ENCODE measurements at places on chromosomes 16 and 17. TPM values are rescaled to one million over a fixed set of nuclear protein-coding genes. Genes with fewer than 3 reads are reported as not detected.

PRR35 gene
- not detected for total RNA-seq

SENP3 gene
- total RNA-seq, result 60.7 TPM

NXPH3 gene
- total RNA-seq, result 11.5 TPM

PRR29 gene
- 2.8 TPM for total RNA-seq

HES7 gene
- total RNA-seq, result 0.61 TPM

NUP85 gene
- total RNA-seq, result 32.0 TPM

NEK8 gene
- 1.2 TPM for total RNA-seq

KRT9 gene
- total RNA-seq, result not detected

RAC3 gene
- 8.4 TPM for total RNA-seq

CDH16 gene
- total RNA-seq, result 12.6 TPM

CLEC19A gene
- not detected for total RNA-seq

TP53TG3C gene
- not detected for total RNA-seq

- H3K36me3 ChIP-seq, result no peaks in the 10 kb centered on the region
- no peak overlapping the region for H3K27ac ChIP-seq
- DNase-seq, result no peak
- H3K4me3 ChIP-seq, result peak overlapping the region; percentile 53
Observed at GRCh38 chr17:8746501-8747236, 2.0 kb upstream of the CCDC42 start.

GRCh38 chr16:25959221-25959620, 267.5 kb downstream of the HS3ST4 start:
- no peaks in the 10 kb centered on the region for H3K4me1 ChIP-seq
- DNase-seq, result no peak
- no peaks in the 10 kb centered on the region for H3K36me3 ChIP-seq
- H3K27me3 ChIP-seq, result no peaks in the 10 kb centered on the region
- H3K4me3 ChIP-seq, result no peak overlapping the region
- H3K27ac ChIP-seq, result no peak overlapping the region

DNA sequence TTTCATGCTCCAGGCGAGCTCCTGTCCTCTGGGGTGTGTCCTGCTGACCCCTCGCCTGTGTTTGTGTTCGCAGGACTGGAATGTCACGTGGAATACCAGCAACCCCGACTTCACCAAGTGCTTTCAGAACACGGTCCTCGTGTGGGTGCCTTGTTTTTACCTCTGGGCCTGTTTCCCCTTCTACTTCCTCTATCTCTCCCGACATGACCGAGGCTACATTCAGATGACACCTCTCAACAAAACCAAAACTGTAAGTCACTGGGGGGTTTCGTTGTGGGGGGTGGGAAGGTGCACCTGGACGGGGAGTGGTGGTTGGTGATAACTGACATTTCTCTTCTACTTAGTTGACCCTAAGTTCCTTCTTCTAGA, 58.3 kb downstream of the ABCC1 start:
- no peak overlapping the region for H3K27ac ChIP-seq
- no peaks in the 10 kb centered on the region for H3K4me1 ChIP-seq
- H3K4me3 ChIP-seq, result no peak overlapping the region
- DNase-seq, result no peak
- no peaks in the 10 kb centered on the region for H3K27me3 ChIP-seq

DNA sequence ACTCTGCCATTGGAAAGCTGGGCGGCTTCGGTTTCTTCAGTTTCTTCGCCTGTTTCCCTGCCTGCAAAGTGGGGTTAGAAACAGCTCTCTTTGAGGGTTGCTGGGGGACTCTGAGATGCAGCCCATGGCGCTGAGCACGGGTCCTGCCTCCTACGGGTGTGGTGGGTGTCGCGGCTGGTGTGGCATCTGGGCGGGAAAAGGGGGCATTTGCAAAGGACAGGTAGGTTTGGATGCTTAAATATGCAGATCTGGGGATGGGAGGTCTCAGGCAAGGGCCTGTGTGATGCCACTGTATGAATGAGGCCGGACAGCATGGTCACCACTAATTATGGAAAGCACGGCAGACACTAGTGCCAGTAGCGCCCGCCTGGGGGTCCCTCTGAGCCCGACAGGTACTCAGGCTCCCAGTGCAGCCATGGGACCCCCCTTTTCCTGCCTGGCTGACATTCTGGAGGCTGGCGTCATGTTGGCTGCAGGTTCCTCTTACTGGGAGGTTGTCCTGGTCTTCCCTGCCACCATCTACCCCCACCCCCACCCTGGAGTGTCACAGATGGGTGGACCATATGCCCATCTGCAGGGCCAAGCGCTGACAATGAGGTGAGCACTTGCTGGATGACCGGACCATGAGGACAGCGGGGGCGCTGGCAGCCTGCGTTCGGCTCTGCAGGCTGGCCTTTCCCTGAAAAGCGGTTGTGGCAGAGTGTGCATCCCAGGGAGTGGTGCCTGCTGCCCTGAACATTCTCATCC, 237.7 kb downstream of the SEC14L1 start:
- no peaks in the 10 kb centered on the region for H3K27me3 ChIP-seq
- peaks cover 6% of the 10 kb centered on the region for H3K4me1 ChIP-seq
- no peaks in the 10 kb centered on the region for H3K36me3 ChIP-seq
- H3K27ac ChIP-seq, result peak overlapping the region; percentile 98
- H3K4me3 ChIP-seq, result no peak overlapping the region
- DNase-seq, result no peak

DNA sequence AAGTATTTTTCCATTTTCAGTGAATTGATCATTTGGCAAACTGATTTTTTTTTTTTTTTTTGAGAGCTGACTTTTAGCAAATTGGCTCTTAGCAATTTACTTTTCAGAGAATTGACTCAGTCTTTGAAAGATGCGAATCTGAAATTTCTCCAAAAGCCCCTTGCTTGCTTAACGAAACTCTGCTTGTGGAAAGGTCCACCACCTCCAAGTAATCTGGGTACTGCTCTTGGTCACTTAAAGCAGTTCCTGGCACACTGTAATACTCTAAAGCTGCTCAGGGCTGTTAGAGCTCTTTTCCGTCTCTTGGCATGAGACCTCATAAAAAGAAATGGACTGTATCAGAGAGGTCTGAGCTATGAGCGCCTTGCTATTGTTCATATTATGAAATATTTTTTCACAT, 2.9 kb downstream of the GSDMB start:
- H3K27me3 ChIP-seq, result no peaks in the 10 kb centered on the region
- no peak for DNase-seq
- H3K4me1 ChIP-seq, result no peaks in the 10 kb centered on the region
- no peaks in the 10 kb centered on the region for H3K36me3 ChIP-seq
- no peak overlapping the region for H3K27ac ChIP-seq
- H3K4me3 ChIP-seq, result no peak overlapping the region

DNA sequence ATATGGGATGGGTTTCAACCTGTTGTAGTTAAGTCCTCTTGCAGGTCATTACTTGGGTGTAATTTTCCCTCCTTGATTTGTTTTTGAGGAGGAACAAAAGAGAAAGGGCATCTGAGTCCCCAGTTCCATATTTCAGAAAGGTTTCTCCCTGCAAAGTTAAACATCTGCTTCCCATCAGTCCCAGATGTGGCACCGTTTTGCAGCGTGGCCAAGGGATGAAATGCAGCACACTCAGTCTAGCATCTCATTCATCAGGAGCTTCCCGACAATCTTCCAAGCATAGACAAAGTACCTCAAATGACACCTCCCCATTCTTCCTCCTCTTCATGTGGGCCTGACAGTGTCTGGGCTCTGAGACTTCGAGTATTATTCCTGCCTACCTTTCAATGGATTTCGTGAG, 363.7 kb upstream of the SOX9 start:
- no peak overlapping the region for H3K4me3 ChIP-seq
- no peak overlapping the region for H3K27ac ChIP-seq
- H3K4me1 ChIP-seq, result no peaks in the 10 kb centered on the region
- DNase-seq, result no peak
- no peaks in the 10 kb centered on the region for H3K27me3 ChIP-seq

GRCh38 chr16:65136681-65137080, 14.8 kb upstream of the CDH11 start:
- no peaks in the 10 kb centered on the region for H3K36me3 ChIP-seq
- H3K4me1 ChIP-seq, result no peaks in the 10 kb centered on the region
- H3K27me3 ChIP-seq, result no peaks in the 10 kb centered on the region
- no peak overlapping the region for H3K4me3 ChIP-seq
- DNase-seq, result no peak

- H3K4me3 ChIP-seq, result no peak overlapping the region
- no peak for DNase-seq
- H3K4me1 ChIP-seq, result no peaks in the 10 kb centered on the region
- no peaks in the 10 kb centered on the region for H3K36me3 ChIP-seq
- H3K27me3 ChIP-seq, result no peaks in the 10 kb centered on the region
Observed at GRCh38 chr16:4124535-4125294, 8.5 kb upstream of the ADCY9 start.

DNA sequence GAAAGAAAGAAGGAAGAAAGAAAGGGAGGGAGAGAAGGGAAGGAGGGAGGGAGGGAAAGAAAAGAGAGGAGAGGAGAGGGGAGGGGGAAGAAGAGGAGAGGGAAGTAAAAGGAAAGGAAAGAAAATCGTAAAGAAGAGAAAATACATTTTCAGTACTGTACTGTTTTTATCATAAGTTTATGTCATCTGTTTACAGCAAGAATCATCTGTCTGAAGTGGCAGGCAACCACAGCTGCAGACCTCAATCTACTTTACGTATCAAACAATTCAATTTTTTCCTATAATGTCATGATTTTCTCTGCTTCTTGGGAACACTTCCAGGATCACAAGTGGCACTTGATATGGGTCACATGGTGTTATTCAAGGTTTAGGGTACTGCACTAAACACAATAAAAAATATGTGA, 58.3 kb downstream of the USP32 start:
- no peaks in the 10 kb centered on the region for H3K36me3 ChIP-seq
- no peak for DNase-seq
- no peaks in the 10 kb centered on the region for H3K4me1 ChIP-seq

- DNase-seq, result no peak
- no peaks in the 10 kb centered on the region for H3K36me3 ChIP-seq
- H3K27ac ChIP-seq, result no peak overlapping the region
- H3K27me3 ChIP-seq, result no peaks in the 10 kb centered on the region
- no peaks in the 10 kb centered on the region for H3K4me1 ChIP-seq
- no peak overlapping the region for H3K4me3 ChIP-seq
Observed at GRCh38 chr17:31853911-31854470, 5.1 kb downstream of the COPRS start.

- H3K4me3 ChIP-seq, result no peak overlapping the region
- no peaks in the 10 kb centered on the region for H3K4me1 ChIP-seq
- H3K27ac ChIP-seq, result no peak overlapping the region
- no peaks in the 10 kb centered on the region for H3K27me3 ChIP-seq
- DNase-seq, result no peak
Observed at GRCh38 chr17:78655251-78655940, 78.2 kb upstream of the DNAH17 start.

DNA sequence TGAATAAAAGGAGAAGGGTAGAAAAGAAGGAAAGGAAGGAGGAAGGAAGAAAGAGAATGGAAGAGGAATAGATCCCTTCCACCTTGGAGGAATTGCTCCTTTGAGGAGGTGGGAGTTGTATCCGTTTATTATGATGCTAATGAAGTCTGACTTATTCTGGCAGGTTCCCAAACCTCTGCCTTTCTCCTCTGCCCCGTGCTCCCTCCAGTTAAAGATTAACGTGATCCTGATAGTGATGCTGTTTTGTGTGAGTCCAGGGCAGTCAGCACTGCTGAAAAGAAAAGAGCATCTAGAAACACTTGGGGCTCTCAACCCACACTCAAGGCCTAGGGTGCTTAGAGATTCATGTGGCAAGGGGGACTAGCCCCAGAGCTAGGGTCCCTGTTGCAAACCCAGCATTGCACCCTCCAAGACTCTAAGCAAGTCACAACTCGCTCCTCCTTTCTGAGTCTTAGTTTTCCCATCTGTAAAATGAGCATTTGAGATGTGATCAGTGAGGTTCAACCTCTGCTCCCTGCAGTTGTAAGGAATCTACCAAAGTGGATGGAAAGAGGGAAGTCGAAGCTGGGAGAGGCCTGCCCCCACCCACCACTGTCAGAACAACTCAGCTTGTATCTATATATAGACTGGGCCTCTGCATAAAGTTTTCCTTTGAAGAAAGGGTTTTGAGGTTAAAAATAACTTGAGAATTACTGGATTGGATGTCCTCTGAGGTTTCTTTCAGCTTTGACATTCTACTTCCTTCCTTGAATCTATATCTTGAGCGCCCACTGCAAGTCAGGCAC, 46.9 kb upstream of the TMEM132E start:
- no peaks in the 10 kb centered on the region for H3K27me3 ChIP-seq
- no peak overlapping the region for H3K4me3 ChIP-seq
- no peak overlapping the region for H3K27ac ChIP-seq
- H3K4me1 ChIP-seq, result no peaks in the 10 kb centered on the region
- no peak for DNase-seq
- H3K36me3 ChIP-seq, result no peaks in the 10 kb centered on the region

GRCh38 chr16:88968589-88969280, 8.3 kb downstream of the CBFA2T3 start:
- DNase-seq, result no peak
- H3K27me3 ChIP-seq, result no peaks in the 10 kb centered on the region

GRCh38 chr17:61464130-61464842, 12.1 kb downstream of the TBX4 start:
- no peak overlapping the region for H3K4me3 ChIP-seq
- H3K27me3 ChIP-seq, result peaks cover 12% of the 10 kb centered on the region
- no peaks in the 10 kb centered on the region for H3K36me3 ChIP-seq
- DNase-seq, result no peak
- H3K27ac ChIP-seq, result no peak overlapping the region

DNA sequence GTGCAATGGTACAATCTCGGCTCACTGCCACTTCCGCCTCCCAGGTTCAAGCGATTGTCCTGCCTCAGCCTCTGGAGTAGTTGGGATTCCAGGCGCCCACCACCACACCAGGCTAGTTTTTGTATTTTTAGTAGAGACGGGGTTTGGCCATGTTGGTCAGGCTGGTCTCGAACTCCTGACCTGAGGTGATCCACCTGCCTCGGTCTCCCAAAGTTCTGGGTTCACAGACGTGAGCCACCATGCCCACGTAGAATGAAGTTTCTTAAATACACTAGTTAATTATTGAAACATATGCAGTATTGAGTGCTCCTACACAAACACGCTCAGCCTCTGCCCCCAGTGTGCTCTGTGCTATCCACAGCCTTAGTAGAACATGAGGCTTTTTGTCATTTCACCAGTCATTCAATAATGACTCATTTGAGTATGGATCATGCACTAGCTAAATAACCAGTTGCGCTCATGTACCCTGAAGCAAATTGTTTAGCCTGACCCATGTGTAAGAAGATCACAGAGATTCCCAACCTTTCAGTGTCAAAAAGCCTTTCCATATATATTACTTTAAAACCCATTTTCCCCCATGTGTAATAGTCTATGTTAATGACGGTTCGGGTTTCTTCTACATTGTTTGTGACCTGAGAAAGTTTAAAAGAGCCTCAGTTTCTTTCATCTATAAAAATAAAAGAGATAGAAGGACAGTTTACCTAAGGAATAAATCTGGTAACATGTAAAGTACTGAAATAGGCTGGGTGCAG, 49.7 kb downstream of the TUBD1 start:
- H3K4me1 ChIP-seq, result peaks cover 19% of the 10 kb centered on the region
- H3K27me3 ChIP-seq, result no peaks in the 10 kb centered on the region
- H3K36me3 ChIP-seq, result no peaks in the 10 kb centered on the region
- no peak overlapping the region for H3K4me3 ChIP-seq
- DNase-seq, result peak; percentile 41
